Urinary bladder (tissue), 4 donors: ENCODE measurements at places on chromosomes 6 and 20. TPM values are rescaled to one million over a fixed set of nuclear protein-coding genes. Genes with fewer than 3 reads are reported as not detected.

GRCh38 chr6:119312875-119313338, 36.7 kb downstream of the MAN1A1 start:
- DNase-seq = no peak

DNA sequence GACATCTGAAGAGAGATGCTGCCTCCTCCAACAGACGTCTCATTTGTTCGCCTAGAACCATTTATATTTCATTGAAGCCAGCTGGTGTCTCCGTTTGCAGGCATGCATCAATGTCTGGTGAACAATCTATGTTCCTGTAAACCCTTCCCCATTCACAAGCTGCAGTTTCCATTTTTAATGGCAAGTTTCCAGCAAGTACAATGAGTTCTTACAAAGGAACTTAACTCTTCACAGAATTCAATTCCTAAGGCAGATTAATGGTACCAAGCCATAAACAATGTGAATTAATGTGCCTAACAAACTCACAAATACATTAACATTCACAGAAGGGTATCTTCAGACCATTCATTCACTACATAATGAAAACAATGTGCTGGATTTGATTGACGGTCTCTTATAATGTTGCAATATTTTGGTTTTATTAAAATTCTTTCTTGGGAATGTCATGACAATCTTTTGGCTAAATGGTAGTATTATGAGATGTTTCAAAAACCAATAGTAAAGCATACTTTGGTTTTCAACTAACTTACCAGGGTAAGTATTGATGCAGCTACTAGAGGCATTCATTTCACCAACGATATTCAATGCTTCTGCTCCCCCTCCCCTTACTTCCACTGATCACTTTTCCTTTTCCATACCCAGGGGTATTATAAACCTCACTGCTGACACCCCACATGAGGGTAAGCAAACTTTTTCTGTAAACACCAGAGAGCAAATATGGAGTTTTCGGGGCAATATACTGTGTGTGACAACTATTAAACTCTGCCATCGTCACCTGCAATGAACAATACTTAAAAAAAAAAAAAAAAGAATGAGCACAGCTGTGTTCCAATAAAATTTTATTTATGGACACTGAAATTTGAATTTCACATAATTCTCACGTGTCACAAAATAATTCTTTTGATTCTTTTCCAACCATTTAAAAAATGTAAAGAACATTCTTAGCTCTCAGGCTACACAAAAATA, 4.2 kb downstream of the AKIRIN2 start:
- peak; percentile 71 for DNase-seq

DNA sequence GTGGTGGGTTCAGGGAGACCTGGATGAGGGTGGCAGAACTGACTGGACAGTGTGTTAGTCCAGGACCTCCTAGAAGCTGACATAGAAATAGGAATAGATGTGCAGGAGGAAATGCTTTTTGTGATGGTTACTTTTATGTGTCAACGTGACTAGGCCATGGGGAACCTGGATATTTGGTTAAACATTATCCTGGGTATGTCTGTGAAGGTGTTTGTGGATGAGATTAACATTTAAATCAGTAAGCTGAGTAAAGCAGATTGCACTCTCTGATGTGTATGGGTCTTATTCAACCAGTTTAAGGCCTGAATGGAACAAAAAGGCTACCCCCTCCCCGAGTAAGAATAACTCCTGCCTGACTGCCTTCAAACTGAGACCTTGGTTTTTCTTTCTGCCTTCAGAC, 219.3 kb downstream of the DHX35 start:
- no peak for DNase-seq

DNA sequence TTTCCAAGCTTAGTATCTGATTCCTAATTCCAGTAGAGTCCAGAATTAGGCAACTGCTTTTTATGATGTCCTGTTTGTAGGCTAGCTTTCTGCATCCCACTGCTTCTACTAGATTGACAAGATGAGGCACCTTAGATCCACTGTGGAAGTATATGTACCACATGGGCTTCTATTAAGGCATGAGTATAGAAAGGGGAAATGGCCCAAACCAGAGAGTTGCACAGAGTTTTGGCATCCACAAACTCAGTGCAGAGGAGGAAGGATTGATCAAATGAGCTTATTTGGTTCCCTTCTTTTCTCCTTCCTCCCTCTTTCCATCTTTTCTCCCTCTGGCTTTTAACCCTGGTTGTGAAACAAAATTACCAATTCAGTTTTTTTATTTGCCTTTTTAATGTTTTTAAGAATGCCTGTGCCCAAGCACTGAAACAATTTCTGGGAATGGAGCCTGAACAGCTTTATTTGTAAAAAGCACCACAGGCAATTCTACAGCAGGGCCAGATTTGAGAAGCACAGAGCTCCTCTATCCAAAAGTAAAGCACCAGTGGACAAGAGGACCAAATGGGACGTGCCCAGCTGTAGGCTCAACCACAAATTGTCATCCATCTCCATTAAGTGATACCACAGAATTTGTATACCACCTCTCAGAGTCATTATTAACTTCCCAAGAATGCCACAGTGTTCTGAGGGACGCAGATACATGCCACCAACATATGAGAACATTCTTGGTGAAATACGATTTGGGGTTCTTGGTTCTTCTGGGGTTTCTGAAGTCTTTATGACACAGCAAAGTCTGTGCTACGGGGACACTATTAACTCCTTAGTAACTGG, 969.1 kb downstream of the KIF16B start:
- DNase-seq = no peak

DNA sequence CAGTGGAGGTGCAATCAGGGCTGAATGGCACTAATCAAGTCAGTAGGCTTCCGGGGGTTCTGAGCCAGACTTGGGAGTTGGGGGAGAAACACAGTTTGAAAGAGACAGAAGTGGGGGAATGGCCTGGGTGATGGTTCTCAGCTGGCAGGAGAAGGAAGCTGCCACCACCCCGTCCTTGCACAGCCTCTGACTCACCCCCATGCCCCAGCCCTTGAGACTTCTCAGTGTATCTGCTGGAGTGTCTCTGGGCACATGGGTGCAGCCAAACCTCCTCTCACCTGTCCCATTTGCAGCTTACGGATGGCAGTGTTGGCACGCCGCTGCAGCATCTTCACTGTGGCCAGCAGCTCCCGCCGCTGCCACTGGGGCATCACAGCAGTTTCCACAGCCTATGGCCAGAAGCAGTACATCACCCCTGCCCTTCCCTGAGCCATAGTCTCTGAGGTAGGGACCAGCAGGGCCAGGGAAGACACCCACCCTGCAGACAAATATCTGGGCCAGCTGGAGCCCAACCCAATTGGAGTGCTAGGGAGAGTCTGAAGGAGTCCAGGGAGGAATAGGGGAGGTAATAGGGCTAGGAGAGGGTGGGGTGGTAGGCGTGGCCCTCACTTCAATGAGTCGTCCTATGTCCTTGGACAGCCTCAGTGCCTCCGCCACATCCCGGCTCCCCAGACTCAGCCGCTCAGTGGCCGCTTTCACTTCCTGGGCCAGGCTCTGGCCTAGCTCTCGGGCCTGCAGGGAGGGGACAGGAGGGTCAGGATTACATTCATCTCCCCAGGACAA, 11.2 kb downstream of the AARS2 start:
- DNase-seq = no peak

- no peak for DNase-seq
Measured at GRCh38 chr6:72287801-72288200, 334.1 kb upstream of the KCNQ5 start.

DNA sequence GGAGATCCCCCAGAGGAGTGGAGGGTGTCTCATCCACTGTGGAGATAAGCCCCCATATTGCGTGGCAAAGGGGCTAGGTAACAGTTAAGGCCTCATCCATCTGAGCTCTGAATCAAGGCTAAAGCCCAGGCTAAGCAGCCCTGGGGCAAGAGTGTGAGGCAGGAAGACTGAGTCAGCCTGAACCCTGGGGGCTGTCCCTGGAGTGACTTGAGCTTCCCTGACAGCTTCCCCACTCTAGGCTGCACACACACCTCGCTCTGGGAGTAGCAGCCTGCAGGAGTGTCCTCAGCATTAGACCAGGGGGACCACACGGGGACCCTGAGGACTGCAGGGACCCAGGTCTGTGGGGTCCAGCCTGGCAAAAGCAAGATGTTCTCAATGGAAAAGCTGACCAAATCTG, 27.9 kb downstream of the UBD start:
- DNase-seq = no peak

The MUC22 gene
- not detected for total RNA-seq

The PPP1R10 gene
- 18.2 TPM for total RNA-seq
